ENCODE measurements at places on chromosomes 11 and 22.

DNA sequence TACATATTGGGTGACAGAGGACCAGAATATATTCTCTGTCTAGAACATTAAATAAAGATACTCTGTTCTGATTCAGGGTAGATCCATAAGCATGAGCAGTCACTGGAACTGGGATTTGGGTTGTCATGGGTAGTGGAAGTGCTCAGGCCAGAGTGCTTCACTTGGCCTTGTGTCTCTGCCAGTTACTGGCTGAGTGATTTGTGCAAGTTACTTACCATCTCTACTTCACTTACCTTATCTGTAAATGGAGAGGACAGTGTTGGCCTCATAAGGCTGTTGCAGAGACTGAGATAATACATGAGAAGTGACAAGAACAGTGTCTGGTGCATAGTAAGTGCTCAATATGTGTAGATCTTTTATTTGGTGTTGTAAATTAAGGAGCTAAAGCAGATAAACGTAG is 17.6 kb downstream of the ATXN10 start:
- DNase-seq: no peak

GRCh38 chr11:133123796-133124195 is 408.5 kb downstream of the OPCML start:
- no peak for DNase-seq

DNA sequence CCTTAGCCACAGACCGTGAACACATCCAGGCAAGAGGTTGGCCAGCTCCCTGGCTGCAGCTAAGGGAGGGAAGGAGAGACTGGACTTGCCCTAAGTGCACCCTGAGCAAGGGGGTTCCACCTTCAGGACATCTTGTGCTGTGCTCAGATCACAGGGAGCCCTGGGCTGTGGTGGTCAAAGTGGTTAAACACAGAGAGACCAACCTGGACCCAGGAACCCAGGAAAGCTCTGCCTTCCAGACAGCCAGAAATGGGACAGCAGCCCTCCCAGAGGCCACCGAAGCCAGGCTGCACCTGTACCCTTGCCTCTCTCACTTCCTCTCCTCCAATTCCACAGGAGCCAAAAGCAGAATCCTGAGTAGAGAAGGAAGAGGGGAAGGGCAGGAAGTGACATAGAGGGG is 105.2 kb upstream of the TMEM45B start:
- no peak for DNase-seq

DNA sequence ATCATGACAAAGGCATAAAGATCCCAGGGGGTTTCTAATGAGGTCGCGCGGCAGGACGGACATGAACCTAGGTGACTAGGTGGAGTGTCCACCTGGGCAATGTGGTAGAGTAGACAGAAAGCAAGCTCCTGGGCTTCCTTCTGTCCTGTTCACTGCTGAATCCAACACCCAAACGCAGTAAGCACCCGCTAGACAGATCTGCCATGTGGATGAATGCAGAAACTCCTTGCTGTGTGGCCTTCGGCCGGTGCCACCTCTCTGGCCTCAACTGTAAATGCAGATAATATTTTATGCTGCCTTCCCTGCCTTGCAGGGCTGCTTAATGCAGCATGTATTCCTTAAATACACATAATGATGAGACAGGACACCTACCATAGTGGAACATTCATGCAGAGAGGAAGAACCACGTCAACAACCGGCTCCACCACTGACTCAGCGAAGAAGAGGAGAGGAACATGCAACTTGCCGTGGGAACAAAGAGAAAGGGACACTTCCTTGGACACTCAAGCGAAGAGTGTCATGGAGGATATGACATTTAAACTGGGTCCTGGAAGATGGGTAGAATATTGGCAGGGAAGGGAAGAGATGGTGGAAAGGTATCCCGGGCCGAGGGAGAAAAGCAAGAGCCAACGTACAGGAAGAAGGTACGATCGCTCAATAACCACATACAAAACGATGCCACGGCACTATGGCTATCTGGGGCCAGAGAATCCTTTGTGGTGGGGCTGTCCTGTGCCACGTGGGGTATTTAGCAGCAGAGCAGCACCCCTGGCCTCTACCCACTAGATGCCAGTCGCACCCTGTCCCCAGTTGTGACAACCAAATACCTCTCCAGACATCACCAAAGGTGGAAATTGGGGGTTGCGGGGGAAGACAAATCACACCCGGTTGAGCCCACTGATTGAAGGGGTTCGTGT is 30.8 kb downstream of the MYH9 start:
- DNase-seq: no peak

DNA sequence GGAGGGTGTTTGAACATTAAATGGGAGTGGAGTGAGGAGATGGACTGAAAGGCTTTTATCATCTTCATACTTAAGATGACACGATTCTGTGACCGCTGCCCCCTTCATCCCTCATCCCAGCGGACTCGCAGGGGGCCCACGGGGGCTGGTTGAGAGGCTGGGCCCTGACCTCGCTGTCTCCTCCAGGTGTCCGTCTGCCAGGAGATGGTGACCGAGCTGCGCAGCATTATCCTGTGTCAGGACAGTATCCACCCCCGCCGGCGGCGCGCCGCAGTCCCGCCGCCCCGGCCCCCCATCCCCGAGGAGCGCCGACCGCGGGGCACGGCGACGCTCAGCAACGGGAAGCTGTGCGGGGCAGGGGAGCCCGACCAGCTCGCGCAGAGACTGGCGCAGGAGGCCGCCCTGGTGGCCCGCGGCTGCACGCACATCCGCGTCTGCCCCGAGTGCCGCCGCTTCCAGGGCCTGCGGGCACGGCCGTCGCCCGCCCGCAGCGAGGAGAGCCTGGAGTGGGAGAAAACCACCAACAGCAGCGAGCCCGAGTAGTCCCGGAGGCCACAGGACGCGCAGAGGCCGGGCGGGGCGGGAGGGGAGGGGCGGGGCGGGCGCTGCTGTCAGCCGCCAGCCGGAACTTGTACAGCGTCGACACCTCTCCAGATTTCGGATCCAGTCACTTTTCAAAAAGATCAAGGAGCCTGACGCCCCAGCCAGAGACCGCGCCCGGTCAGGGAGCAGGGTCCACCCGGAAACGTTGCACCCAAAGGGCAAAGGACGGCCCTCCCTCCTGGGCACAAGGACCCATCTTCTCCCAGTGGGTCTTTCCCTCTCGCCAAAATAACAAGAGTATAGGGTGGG is 38.0 kb upstream of the TBCEL start:
- DNase-seq: no peak

GRCh38 chr22:47038206-47038835 is 275.9 kb downstream of the TBC1D22A start:
- DNase-seq: no peak

DNA sequence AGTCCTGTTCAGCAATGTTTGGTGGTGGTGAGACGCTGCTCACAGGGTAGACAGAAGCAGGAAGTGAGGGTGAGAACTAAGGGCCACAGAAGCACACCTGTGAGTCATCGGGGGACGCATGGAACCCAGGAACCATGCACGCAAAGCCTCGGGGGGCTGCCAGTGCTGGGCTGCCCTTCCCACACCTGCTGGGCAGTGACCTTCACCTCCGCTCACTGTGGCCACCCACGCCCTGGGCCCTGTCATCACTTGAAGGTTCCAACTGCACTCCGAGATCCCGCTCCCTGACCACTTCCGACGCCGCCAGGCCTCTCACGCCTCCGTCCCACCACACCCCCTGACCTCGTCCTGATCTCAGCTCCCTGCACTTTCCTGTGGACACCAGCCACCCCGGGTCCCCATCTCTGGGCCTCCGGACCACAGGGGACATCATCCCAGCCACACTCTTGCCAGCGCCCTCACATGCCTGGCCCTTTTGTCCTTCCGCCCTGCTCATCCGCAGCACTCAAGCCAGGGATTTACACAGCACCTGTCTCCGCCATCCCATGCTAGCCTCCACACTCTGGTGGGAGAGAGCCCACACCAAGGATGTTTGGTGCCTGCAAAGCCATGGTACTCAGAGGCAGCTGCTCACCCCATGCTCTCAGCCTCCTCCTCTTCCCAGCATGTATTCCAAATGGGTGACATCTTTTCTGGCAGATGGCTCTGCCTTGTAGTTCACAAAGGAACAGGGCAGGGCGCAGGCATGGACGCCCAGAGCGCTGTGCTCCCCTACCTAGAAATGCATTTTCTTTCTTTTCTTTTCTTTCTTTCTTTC is 23.1 kb upstream of the ATXN10 start:
- DNase-seq: no peak

GRCh38 chr11:31620434-31620833 is 110.9 kb downstream of the ELP4 start:
- DNase-seq: no peak

- no peak for DNase-seq
Observed at GRCh38 chr11:12409621-12410005, 32.2 kb downstream of the PARVA start.
